HTR-8/SVneo (cell line): ENCODE measurements at places on chromosomes 7 and 10.
A peak's percentile ranks its signal among the peaks of the same experiment; 100 is the strongest.

GRCh38 chr7:29416276-29416937 is 147.2 kb upstream of the PRR15 start:
- no peak for DNase-seq

GRCh38 chr10:43013065-43013464 is 63.8 kb upstream of the RET start:
- DNase-seq: no peak

- DNase-seq: no peak
Measured at GRCh38 chr10:132690821-132691610, 94.9 kb downstream of the NKX6-2 start.

- no peak for DNase-seq
Measured at GRCh38 chr10:34163075-34163905, 651.8 kb downstream of the PARD3 start.

- DNase-seq: no peak
Measured at GRCh38 chr10:97838091-97838490, 11.6 kb upstream of the GOLGA7B start.

- DNase-seq: no peak
Measured at GRCh38 chr7:145919712-145920111, 196.9 kb upstream of the CNTNAP2 start.

GRCh38 chr7:134763960-134764359 is 15.5 kb upstream of the CALD1 start:
- DNase-seq: no peak

- peak; percentile 91 for DNase-seq
Measured at GRCh38 chr10:102729029-102730026, 14.4 kb upstream of the WBP1L start.

- DNase-seq: no peak
Measured at GRCh38 chr7:17150018-17150417, 148.4 kb upstream of the AHR start.

DNA sequence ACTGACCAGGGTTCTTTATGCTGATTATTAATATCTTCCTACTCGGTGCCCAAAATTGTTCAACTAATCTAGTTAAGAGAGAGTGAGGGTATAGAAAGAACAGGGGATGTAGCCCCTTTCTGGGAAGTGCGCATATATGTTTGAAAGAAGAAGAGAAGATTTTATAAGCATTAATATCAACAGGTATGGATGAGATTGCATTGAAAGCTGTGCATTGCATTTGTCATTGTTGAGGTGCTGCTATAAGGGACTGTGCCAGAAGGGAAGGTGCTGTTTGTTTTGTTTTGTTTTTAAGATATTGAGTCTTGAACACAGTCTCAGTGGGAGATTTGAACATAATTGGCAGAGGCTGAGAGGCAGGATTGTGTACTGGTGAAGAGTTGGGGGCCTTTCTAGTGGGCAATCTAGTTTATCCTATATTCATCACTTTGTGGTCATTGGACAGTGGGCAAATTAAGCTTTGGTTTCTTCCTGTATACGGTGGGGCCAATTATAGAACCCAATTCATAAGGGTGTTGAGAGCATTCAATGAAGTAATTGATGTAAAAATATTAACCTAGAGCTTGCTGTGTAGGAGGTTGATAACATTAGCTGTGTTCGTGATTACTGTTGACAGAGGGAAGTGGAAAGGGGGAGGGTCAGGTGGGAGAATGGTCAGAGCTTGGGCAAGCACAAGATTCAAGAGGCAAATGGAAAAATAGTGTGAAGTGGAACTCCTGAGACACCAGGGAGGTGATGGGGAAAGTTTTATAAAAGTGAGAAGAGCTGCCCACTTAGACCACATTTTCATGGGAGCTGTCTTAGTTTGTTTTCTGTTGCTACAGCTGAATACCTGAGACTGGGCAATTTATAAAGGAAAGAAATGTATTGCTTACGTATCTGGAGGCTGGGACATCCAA is 19.9 kb upstream of the PCGF5 start:
- no peak for DNase-seq

DNA sequence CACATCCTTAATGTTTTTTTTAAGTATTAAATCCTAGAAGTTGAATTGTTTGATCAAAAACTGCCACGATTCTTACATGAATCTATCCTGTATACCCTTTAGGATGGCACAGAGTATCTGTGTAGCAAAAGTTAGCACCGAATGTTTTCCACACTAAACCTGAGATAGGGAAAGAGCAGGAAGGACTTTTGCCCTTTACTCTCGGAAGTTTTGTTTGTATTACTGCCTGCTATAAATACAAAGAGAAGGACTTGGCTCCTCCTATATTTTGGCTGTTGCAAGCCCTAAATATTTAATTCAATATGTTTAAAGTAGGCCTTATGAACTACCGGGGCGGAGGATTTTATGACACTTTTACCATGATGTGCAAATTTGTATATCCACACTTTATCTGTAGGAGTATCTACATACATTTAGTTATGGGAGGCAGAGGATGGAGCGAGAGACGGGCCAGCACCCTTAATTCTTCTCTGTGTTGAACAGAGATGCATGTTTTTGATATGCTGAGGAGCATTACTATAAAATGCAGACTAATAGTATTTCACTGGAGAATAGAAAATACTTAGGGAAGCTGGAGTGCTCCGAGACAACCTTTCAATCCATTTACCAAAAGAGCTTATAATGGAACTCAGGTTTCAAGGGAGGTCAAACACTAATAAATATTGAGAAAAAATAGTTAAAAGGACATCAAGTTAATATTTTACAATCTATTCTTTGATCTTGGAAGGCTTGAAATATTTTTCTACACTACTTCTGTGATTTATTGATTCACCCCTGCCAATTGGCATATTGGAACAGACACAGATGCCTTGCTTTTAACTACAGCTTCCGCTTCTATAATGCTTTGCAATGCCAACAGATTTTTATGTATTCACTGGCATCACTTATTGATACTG is 97.4 kb downstream of the CHN2 start:
- DNase-seq: no peak

- no peak for DNase-seq
Measured at GRCh38 chr10:65628493-65629139, 1297.2 kb upstream of the LRRTM3 start.

DNA sequence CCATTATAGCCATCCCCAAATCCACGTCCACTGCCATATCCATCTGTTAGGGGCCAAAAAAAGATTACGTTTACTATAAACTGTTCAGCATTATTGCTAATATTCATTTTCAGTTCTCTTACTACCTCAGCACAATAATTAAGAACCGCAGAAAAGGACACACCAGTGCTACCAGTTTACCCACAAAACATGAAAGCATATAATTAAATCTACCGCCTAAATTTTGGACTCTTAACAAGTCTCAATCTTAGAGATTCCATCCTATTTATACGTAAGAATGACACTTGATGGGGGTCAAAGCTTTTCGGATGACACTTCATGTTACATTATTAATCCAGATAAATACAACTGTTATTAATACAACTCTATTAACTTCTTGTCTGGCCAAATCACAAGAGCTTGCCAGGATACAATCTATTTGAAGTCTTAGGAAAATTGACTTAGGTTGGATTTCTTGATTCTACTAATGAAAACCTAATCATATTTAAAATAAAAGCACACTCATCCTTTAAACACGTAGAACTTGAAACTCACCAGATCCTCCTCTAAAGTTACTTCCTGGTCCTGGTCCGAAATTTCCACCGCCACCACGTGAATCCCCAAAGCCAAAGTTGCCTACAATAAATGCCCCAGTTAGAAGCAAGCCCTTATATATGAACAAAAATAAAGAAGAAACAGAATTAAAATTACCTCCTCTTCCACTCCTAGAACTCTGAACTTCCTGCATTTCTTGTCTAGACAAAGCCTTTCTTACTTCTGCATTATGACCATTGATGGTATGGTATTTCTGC is 4.5 kb downstream of the HNRNPA2B1 start:
- no peak for DNase-seq
